ENCODE measurements at places on chromosomes 4 and X. TPM values are rescaled to one million over a fixed set of nuclear protein-coding genes. Genes with fewer than 3 reads are reported as not detected.

Gene MTNR1A
- total RNA-seq, result 5.8 TPM

DNA sequence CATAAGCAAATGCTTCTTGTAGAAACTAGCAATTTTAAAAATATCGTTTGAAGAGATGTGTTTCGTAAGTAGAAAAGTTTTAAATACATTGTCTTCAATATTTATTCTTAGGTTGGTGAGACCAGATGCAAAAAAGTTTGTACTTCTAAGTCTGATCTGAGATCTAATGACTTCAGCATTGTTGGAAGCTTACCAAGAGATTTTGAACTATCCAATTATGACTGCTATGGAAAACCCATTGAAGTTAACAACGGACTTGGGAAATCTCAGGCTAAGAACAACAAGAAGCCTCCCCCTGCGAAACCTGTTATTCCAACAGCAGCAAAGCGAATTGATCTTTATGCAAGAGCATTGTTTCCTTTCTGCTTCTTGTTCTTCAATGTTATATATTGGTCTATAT, 50.2 kb upstream of the GRIA2 start:
- DNase-seq, result no peak

DNA sequence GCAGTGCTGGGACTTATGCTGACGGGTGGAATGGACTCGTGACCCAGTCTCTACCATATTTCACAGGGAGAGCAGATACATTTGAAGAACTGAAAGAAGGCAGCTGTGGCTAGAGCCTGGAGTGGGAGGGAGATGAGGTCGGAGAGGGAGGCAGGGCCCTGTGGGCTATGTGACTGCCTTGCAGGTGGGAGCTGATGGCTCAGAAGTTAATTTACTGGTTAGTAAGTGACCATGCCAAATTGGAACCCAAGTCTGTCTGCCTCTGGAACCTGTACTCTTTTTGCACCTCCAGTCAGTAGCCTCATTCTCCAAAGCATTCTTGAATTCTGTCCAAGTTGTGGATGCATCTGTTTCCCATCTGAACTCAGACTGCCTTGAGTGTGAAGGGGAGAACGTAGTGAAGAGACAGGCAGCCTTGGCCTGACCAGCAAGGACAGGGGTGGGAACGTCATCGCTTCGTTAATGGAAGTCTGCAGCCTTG, 92.3 kb downstream of the REPS2 start:
- DNase-seq, result peak; percentile 27

- no peak for DNase-seq
These were observed 8.5 kb upstream of the BMP3 start for GRCh38 chr4:81021981-81022380.

Gene ARHGEF6
- 2.1 TPM for total RNA-seq

- no peak for DNase-seq
These were observed 75.5 kb downstream of the NSUN7 start for GRCh38 chr4:40825014-40825838.

Gene IL2
- not detected for total RNA-seq

DNA sequence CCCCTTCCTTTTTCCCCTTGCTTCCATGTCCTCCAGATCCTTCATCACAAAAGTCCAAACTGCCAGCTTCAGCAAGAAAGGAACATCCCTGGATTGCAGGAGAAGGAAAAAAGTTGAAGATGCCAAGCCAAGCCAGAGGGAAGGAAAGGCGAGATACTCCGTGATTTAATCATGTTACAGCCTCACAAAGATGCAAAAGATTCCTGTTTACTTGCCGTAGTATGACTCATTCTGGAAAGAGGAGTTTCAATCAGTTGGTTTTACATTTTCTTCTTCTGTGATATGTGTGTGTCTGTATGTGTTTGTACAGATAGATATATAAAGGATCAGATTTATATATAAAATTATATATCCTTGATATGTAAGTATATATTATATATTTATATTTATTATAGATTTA, 69.3 kb downstream of the BTC start:
- no peak for DNase-seq

GRCh38 chr4:117692538-117692937, 341.7 kb upstream of the NDST3 start:
- DNase-seq, result no peak

GRCh38 chrX:6885909-6886308, 261.6 kb upstream of the STS start:
- DNase-seq, result no peak

Gene SHOX
- 0.06 TPM for total RNA-seq

GRCh38 chrX:10986616-10987015, 124.5 kb upstream of the HCCS start:
- DNase-seq, result no peak

DNA sequence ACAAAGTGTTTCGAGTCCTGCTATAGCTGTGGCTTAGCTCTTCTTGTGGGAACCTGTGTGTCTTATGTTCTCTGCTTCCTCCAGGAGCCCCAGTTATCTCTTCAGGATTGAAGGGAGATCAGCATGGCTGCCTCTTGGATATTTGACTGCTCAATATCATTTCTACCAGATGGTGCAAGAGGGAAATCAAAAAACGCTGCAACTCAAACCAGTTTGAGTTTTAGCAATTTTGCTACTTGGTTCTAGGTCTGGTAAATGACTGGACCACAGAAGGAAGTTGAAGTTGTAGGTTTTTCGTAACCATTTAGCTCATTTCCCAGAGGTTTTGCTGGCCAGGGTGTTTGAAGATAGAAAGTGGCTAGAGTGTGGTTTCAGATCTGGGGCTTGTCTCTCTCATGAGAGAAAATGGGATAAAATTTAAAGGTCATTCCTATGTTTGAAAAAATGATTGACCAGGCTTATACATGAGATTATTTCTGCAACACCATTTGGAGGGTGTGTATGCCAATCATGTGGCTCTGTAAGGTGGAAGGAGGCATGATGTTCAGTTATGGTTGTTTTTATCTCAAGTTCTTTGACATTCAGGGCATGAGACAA, 210.4 kb downstream of the SPRY1 start:
- DNase-seq, result no peak

Gene GDPD2
- total RNA-seq, result 23.3 TPM

DNA sequence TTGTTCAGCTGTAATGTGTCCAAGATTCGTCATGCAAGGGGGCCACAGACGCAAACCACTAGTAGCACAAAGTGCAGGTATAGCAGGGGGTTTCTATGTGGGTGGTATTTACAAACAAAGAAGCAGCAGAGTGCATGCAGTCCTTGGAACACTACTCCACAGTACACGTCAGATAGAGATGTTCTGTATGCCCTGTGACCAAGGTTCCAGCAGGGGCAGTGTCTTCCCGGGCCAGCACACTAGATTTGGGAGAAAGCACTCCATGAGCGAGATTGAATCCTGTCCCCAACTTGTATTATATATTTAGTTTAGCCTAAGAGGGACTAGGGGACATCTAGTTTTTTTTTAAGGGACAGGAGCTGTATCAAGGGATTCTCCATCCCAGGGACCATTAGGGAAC, 54.4 kb upstream of the ESX1 start:
- DNase-seq, result no peak

DNA sequence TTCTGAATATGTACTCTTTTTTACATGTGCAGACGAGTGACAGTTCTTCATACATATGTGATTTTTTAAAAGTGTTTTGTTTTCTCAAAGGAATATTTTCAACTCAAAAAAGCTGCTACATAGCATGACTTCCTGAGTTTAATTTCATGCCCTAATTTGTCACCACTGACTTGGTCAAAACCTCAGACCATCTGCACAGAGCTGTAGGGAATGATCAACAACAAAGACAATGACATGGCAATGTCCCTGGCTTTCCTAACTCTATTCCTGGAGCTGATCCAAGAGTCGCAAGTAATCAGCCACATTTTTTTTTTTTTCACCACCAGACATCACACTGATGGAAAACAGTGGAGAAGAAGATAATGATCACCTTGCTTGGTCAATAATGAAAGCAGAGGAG, 97.7 kb downstream of the TMA16 start:
- no peak for DNase-seq

DNA sequence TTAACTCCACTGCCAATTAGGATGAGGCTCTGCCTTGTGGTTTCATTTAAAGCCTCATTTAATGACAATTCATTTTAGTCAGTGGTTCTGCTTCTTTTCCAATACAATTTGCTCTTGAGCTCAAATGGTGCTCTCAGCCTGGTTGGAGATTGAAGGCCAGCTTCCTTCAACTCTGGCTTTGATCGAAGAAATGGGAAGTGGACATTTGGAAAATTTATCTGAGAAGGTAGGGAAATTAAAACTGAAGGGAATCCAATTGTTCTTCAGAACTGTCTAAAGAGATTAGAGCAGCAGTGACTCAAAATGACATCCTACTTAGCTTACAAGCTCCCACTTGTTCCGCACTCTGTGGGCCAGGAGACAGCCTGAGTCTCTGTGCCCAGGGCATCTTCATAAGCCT, 206.8 kb downstream of the SMARCA1 start:
- DNase-seq, result no peak

DNA sequence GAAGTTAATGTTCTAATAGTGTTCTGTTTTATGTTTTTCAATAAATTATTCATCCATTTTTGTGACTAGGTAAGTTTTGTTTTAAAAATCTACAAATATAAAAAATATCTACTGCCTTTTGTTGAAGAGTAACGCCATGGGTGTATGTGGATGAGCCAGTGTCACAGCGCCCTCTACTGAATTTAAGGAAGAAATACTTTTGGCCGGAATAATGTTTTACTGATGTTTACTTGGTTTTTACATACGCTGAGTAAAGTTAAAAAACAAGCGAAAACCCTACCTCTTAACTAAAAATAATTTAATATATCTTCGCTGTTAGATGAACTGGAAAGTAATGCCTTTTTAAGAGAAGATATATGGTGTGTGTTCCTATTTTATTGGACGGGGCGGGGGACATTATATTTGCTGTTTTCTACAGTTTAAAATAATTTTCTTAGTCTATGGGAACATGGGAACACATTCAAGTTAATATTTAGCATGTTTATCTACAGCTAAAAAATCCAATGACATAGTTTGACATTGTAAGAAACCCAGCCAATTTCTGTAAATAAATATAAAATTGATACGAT, 86.1 kb downstream of the CPE start:
- DNase-seq, result peak; percentile 8

Gene MID2
- total RNA-seq, result 2.2 TPM

DNA sequence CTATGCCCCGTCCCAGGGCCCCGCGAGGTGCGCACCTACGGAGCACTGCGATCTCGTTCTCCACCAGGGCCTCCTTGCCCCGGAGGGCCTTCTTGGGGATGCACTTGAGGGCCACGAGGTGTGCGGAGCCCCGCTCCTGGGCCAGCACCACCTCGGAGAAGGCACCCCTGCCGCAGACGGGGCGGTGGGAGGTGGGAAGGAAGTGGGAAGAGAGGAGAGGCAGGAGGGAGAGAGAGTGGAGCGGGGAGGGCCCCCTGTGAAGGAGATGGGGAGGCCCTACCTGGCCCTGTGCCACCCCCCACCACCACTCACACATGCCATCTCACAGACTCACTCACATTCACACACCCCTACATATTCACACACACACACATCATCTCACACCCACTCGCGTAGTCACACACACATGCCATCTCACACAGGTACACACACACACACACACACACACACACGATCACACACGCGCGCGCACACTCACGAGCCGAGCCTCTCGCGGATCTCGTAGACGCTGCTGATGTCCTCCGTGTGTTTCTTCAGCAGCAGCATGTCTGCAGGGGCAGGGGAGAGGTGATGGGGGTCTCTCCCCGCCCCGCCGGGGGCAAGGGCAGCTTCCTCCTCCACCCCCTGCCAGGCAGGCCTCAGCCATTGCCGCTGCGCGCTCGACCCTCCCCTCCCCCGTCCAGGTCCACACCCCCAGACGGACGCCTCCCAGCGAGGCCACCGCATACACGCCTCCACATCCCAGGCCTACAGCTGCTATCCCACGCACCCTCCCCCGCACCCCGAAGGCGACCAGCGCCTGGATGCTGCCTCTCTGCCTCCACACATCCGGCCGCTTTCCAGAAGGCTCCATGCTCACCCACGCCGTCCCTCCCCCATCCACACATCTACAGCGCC, 834 bp downstream of the PNCK start:
- no peak for DNase-seq

Gene P2RY4
- total RNA-seq, result 2.3 TPM

Gene NMU
- 0.42 TPM for total RNA-seq

Gene MAD2L1
- 8.8 TPM for total RNA-seq

Gene CD38
- total RNA-seq, result 1.1 TPM

- DNase-seq, result no peak
These were observed 35.4 kb upstream of the PGRMC2 start for GRCh38 chr4:128322986-128323385.

DNA sequence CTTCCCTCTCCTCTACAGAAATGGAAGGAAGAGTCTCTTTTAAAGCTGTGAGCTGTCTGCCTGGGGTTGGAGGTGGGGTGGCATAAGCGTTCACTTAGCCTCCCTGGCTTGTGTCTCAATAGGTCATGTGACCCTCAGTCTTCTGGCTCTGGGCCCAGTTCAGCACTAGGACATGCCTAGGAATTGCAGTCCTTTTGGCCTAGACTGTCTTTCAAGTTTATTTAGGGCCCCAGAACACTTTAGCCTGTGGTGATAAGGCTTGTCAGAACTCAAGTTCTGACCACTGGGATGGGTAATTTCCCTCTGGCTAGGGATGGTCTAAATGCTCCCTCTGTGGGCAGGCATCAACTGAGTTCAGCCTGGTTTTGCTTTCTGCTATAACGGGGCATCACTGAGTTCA, 34.3 kb upstream of the ARMCX4 start:
- peak; percentile 29 for DNase-seq

DNA sequence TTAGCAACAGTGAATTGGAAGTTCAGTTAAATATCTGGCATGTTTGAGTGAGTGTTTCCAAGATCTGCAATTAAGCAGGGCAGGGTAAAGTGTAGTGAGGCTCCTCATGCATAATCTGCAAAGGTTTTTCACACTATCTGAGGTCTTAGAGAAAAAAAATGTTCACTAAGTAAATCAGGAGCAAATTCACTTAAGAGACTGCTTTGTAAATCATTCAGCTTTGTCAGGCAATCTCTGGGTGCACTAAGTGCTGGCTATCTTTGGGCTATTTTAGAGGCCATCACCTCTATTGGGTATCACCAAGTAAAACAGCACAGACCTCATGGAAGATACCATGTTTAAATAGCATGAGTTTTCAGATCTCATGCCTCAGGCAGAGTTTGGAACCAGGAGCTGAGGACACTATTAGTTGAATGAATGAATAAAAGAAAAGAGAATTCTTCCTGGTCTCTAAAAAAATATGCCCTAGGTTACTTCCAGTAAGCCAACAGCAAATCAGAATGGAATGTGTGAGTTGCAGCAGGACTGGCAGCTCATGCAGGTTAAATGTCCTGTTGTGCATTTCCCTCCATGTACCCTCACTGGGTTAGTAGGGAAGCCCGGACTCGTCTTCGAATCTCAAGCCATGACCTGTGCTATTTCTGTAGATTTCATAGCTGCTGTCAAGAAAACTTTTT, 195.3 kb downstream of the KCNIP4 start:
- no peak for DNase-seq

DNA sequence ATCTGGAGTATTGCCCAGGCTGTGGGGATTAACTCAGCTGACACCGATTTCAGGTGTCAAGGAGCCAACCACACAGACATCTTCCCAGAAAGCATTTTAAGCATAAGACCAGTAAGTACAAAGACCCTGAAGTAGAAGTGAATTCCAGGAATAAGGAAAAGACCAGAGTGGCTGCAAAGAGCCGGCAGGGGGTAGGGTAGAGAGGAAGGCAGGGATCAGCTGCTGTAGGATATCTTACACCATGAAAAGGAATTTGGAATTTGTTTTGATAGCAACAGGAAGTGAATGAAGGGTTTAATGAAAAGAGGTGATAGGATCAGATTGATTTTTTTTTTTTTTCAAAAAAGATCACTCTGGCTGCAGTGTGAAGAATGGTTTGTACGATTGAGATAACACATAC, 113.6 kb upstream of the PPARGC1A start:
- no peak for DNase-seq
